RPMI7951 (cell line): ENCODE measurements at places on chromosomes 4 and X. TPM values are rescaled to one million over a fixed set of nuclear protein-coding genes. Genes with fewer than 3 reads are reported as not detected.

DNA sequence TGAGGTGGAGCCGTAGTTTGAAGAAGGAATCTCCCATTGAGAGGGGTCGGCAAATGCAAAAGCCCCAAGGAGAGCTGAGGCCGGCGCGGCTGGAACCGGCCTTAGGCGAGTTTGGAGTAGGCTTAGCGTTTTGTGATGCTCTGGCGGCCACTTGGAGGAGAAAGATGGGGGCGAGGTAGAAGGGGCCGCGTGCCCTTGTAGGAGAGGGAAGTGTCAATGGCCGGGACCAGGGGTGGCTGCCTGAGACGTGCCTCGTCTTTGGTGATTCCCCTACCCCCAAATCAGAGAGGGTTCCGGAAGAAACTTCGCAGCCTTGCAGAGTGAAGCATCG is 11.7 kb downstream of the MSX1 start:
- DNase-seq: no peak

Gene CHRDL1
- total RNA-seq: 35.4 and 35.6 TPM in 2 replicates

Gene MAGED4B
- total RNA-seq: 2.2 and 3.2 TPM in 2 replicates

- DNase-seq: no peak
Observed at GRCh38 chrX:16552546-16552945, 97.4 kb upstream of the S100G start.

Gene CLDN22
- not detected in 2 replicates for total RNA-seq

Gene FOXO4
- 4.2 and 4.3 TPM in 2 replicates for total RNA-seq

GRCh38 chr4:118282692-118283091 is 70.1 kb downstream of the PRSS12 start:
- peak; percentile 38 for DNase-seq

GRCh38 chr4:8688041-8688907 is 95.7 kb downstream of the CPZ start:
- DNase-seq: no peak

DNA sequence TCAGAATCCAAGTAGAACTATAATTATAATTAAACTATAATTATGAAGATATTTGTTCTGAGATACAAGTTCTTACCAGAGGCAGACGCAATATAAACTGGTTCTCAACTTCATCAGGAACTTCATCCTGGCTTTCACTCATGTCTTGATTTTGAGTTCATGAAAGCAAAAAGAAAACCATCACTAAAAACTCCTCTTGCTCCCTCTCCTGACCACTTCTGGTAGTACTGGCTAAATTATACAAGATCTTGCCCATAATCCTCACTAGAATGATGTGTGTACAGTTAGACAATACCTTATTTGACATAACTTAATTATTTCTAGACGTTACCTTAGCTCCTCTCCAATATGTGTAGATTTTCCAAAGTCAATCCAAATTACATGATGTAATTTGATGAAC is 3.7 kb downstream of the TAF7L start:
- DNase-seq: peak; percentile 24

Gene AVPR2
- total RNA-seq: 0.20 TPM in 1 of 2 replicates, not detected in the other

- DNase-seq: no peak
Observed at GRCh38 chr4:77854431-77855111, 8.1 kb upstream of the MRPL1 start.

Gene LGI2
- total RNA-seq: not detected in 2 replicates

Gene NR0B1
- 0.48 and 0.49 TPM in 2 replicates for total RNA-seq

GRCh38 chr4:159446266-159446976 is 343.5 kb downstream of the RAPGEF2 start:
- DNase-seq: peak; percentile 69

Gene CT45A5
- 0.29 TPM in 1 of 2 replicates, not detected in the other for total RNA-seq

DNA sequence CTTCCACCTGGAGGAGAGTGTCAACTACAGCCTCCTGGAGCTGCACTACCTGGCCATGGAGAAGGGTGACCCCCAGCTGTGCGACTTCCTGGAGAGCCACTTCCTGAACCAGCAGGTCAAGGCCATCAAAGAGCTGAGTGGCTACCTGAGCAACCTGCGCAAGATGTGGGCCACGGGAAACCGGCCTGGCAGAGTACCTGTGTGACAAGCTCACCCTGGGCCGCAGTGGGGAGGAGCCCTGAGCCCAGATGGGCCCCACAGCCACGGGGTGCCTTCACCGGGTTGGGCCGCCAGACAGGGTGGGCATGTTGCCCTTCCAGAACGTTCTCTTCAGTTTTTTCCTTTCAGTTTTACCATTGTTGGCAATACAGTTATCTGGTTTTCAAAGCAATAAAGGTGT is 15.2 kb upstream of the FAM47A start:
- DNase-seq: no peak

GRCh38 chrX:79618280-79618679 is 251.1 kb upstream of the ITM2A start:
- DNase-seq: no peak

GRCh38 chrX:130688360-130688759 is 214.6 kb downstream of the ENOX2 start:
- no peak for DNase-seq

DNA sequence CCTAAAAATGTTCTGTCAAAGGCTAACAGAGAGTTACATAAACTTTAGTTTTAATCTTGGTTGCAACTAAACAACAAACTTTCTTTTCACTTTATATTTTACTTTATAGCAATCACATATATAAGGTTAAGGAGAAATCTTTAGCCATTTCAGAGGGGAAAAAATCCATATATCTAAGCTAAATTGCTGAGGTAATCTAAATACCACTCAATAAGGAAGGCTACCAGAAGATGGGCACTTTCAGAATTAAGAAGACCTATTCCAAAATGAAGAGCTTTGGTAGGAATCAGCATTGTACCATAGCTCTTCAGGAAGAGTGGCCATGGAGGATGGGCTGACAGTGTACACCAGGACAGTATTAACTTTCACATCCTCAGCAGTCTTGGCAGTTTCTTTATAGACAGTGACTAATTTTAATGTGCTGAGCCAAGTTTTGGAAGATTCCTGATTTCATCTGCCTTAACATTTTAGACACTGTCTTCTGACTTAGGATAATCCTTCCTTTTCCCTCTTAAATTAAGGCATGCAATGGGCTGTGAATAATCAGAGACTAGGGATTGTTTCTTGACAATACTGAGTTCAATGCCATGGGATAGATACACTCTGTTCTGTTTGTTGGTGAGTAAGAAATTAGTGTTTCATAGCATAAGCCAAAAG is 7.1 kb downstream of the FAT4 start:
- no peak for DNase-seq

DNA sequence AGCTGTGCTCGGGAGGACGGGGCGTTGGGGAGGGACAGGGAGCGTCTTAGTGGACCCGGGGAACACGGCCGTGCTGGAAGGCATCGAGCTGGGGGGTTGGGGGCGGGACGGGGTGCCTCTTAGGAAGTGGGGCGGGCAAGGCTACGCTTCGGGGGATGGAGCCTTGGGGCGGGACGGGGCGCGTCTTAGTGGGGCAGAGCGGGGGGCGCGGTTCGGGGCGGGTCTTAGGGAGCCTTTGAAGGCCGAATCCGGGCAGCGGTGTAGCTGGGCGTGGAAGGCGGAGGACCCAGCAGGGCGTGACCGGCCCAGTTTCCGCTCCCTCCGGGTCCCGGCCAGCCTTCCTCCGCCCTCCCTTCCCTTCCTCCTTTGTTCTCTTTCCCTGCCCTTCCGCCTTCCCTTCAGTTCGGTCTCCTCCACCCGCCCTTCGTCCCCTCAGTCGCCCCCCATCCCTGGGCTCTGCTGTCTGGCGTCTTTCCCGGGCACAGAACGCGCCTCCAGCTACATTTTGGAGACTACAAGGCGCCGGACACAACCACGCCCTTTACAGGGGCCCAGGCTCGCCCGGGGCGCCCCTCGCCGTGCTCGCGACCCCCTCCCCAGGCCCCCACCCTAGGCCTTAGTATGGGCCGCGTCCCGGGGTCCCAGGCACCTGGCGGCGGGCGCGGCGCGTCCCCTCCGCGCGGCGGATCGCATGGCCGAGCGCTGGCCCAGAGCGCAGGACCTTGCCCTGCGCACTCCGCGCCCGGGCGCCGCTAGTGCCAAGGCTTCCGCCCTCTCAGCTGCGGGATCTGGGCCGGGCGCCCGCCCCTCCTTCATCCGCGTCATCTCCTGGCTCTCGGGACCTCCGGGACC is at the start of gene ARSD:
Gene ARSD (minus strand): TSS at position 757 of the 852 bp plus-strand sequence. CDS start 64 bp downstream, at position 693.
- DNase-seq: peak; percentile 95

- peak; percentile 16 for DNase-seq
Observed at GRCh38 chrX:41064018-41064417, 21.2 kb upstream of the USP9X start.

DNA sequence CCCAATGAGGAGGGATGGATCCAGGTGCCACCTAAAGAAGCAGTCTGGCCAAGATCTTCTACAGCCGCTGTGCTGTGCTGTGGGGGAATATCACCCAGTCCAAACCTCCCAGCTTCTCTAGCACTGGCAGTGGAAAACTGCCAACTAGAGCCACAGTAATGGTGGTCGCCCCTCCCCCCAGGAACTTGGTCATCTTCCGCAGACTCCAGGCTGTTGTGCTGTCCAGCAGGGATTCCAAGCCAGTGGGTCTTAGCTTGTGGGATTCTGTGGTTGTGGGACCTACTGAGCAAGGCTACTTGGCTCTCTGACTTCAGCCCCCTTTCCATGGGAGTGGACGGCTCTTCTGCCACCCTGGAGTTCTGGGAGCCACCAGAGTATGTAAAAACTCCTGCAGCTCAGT is 18.2 kb downstream of the GPRASP1 start:
- no peak for DNase-seq

GRCh38 chrX:23938690-23939089 is 30.9 kb downstream of the CXorf58 start:
- no peak for DNase-seq

DNA sequence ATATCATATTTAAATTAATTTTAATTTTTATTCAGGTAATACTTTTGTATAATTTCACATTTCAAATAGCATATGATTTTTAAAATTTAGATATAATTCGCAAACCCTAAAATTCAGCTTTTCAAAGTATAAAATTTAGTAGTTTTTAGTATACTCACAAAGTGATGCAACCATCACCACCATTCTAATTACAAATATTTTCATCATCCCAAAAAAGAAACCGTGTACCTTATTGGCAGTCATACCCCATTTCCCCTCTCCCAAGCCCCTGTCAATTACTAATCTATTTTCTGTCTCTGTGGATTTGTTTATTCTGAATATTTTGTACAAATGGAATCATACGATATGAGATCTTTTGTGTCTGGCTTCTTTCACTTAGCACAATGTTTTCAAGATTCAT is 37.0 kb upstream of the KIT start:
- DNase-seq: no peak

Gene LSM6
- 51.4 and 57.8 TPM in 2 replicates for total RNA-seq

GRCh38 chr4:119314356-119314755 is 7.6 kb downstream of the FABP2 start:
- peak; percentile 39 for DNase-seq

- DNase-seq: no peak
Observed at GRCh38 chr4:183503497-183504063, 1.3 kb upstream of the ING2 start.

DNA sequence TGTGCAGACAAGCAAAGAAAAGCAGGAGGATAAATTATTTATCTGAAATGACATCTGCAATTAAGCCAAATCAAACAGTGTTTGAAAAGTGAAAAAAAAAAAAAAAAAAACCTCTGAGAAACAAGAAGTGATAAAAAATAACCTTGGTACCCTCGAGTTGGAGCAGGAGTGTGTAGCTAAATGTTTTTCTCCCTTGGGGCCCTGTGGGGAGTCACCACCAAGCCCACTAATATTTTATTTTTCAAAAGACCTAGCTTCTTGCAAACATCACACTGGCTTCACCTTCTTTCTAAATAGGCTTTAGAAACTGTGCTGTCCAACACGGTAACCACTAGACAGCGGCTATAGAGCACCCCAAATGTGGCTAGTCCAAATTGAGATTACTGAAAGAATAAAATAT is 47.7 kb downstream of the SNX25 start:
- DNase-seq: no peak

- no peak for DNase-seq
Observed at GRCh38 chr4:81137446-81137845, 77.6 kb downstream of the PRKG2 start.

- peak; percentile 16 for DNase-seq
Observed at GRCh38 chrX:102745857-102746584, 25.5 kb downstream of the GPRASP3 start.

DNA sequence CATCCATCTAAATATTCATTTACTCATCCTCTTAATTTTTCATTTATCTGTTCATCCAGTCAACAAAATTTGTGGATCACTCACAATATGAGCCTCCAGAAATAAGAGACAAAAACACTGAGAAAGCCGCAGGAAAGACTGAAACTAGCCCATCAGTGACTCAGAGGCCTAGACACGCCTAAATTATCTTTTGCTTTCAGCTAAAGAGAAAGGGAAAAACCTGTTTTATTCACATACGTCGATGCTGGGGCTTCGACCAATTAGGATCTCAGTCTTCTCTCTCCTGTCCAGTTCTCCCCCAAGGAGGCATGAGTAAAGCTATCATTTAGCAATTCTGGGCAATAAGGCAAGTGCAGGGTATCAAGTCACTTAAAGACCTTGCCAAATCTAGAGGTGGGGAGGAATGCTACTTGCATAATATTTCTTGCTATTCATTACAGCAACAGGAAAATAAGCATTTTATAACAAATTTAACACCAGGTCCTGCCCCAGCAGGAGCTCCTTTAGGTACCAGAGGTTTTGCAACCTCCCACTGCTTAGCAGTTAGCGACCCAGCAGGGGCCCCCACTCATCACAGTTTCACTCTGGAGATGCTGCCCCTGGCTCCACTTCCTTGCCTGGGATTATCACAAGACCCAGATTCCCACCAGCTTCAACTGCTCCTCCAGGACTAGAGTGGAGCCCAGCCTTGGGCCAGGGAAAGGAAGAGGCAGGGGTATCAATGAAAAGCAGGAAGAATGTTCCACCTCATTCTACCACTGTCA is 30.1 kb upstream of the TMEM154 start:
- DNase-seq: peak; percentile 24

- DNase-seq: peak; percentile 91
Observed at GRCh38 chr4:80335554-80336358, at the start of gene CFAP299. Gene CFAP299 (plus strand): TSS chr4:80335730.

- DNase-seq: no peak
Observed at GRCh38 chrX:107205770-107206696, at the start of the genes DNAAF6 and NUP62CL. Gene DNAAF6 (plus strand): TSS chrX:107206611. CDS start chrX:107212876, 6,265 bp downstream. Gene NUP62CL (minus strand): TSS chrX:107206433. CDS start chrX:107175146, 31,287 bp downstream.

DNA sequence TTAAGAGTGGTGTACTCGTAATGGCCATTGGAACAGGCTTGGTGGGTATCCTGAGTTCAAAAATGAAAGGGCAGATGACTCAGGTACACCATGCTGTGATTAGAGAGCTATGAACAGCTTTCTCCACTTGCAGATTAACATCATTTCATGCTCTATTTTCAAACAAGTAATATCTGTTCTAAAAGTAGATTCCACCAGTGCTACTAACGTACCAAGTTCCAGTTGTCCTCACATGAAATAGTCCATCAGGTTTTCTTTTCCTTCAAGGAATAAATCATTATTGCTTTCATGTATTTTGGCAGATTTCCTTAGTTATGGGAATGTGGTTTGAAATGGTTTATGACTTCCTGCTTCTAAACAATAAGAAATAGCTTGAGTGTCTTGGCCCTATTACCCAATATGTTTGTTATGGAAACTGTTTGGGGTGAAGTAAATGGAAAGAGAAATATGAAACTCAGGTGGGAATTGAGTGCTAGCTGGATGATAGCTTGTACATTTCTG is 49.9 kb downstream of the PCDH7 start:
- no peak for DNase-seq

GRCh38 chr4:99832321-99832720 is 15.7 kb downstream of the DAPP1 start:
- DNase-seq: no peak

- peak; percentile 95 for DNase-seq
Observed at GRCh38 chr4:13701937-13702446, 74.5 kb upstream of the BOD1L1 start.
